ENCODE measurements at places on chromosomes 5 and 9. TPM values are rescaled to one million over a fixed set of nuclear protein-coding genes. Genes with fewer than 3 reads are reported as not detected.

DNA sequence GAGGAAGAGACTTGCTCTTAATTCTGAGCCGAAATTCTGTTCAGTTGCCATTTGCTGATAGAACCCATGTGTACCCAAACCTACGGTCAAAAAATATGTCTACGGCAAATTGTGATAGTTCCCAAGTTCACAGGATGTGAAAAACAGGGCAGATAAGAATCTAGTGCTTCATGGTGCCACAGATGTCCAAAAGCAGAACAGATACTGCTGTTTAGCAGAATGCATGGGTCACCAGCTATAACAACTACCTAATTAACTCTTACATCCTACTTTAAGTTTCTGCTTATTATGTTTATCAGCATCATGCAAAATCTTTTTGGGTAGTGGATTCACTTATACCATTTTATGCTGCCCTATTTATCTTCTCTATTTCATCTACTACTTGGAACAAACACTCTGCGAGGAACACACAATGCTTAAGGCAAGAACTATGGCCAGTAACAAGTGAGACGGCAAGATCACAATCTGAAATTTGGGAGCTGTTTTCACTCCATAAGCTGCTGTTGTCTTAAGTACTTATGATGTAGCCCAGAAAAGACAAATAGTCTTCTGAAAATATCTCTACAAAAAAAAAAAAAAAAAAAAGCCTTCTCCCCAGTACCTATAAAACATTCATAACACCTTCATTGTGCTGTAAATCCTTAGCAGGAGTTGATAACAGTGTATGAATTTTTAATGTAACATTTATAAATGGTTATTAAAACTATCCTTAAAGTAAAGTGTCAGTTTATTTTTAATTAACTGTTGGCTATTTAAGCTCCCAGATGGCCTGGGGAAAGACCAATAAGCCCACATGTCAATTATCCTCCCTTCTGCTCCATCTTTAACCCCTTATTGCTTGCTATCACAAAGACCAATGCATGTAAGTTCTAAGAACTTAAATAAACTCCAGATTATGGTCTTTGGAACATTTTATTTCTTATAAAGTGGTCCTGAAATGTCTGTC is 232.3 kb downstream of the TLR4 start:
- no peak for DNase-seq

GRCh38 chr5:38734353-38734752 is 111.5 kb upstream of the OSMR start:
- peak; percentile 61 for DNase-seq

DNA sequence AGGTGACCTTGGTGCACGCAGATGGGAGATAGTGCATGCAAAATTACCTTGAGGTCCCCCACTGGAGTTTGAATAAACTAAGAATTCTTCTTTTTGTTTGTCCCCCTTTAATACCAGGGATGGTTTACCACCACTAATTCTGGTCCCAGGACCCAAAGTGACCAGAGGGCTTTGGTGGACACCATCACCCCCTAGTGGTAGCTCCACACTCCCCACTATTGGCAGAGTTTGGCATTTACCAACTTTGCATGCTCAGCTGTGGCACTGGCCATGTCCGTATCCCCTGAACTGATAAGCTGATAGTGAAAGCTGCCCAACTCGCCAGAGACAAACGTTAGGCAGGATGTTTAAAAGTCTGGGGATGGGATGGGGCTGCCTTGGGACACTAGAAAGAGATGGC is 3.3 kb downstream of the ASTN2 start:
- peak; percentile 83 for DNase-seq

DNA sequence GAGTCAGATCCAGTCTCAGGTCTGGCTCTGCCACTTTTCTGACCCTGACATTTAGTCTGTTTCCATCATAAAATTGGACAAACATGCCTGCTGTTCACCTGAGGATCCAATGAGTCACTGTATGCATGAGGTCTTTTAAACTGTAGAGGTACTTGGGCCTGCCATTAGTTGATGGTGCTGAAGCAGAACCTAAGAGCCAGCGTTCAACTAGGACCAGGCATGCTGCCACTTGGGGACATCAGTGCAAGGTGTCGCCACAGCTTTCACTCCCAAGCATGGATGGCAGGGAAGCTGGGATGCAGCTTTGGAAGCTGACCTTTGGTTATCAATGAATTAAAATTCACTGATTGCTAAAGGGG is 37.1 kb downstream of the NEUROG1 start:
- no peak for DNase-seq

- DNase-seq: no peak
Observed at GRCh38 chr9:125768803-125769202, 21.6 kb downstream of the PBX3 start.

- DNase-seq: no peak
Observed at GRCh38 chr5:25754895-25755294, 1110.1 kb upstream of the CDH10 start.

GRCh38 chr9:83520292-83520691 is 17.9 kb downstream of the FRMD3 start:
- DNase-seq: no peak

The EIF4E1B gene
- total RNA-seq: 0.33 TPM

DNA sequence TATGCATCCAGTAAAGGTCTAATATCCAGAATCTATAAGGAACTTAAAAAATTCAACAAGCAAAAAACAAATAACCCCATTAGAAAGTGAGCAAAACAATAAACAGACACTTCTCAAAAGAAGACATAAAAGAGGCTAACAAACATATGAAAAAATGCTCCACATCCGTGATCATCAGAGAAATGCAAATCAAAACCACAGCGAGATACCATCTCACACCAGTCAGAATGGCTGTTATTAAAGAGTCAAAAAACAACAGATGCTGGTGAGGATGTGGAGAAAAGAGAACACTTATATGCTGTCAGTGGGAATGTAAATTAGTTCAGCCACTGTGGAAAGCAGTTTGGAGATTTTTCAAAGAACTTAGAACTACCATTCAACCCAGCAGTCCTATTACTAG is 86.1 kb downstream of the WWC1 start:
- DNase-seq: no peak

- peak; percentile 78 for DNase-seq
Observed at GRCh38 chr5:178247481-178248456, 15.2 kb upstream of the PHYKPL start.

DNA sequence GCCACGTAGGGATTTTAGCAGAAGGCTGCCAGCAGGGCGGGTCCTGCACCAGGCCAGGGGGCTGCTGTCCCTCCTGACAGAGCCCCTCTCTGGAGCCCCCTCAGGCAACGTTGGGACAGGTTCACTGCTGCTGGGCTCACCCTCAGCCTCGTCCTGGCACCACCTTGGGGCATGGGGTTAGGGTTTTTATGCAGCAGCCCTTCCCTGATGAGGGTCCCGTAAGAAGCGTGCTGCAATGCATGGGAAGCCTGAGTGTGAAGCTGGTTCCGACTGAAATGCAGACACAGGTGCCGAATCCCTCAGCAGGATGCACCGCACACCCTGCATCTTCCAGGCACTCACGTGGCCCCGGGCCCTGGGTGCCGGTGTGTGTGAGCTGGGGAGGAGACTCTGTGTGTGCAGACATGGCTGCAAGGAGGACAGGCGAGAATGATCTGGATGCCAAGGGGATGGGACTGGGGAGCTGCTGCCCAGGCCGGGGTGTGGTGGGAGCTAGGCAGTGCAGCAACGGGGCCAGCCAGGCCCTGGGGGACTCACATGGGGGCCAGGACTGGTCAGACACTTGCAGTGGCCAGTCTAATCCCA is 27.1 kb downstream of the ZDHHC11B start:
- DNase-seq: peak; percentile 60

GRCh38 chr9:20408513-20408912 is 213.8 kb downstream of the MLLT3 start:
- peak; percentile 13 for DNase-seq

DNA sequence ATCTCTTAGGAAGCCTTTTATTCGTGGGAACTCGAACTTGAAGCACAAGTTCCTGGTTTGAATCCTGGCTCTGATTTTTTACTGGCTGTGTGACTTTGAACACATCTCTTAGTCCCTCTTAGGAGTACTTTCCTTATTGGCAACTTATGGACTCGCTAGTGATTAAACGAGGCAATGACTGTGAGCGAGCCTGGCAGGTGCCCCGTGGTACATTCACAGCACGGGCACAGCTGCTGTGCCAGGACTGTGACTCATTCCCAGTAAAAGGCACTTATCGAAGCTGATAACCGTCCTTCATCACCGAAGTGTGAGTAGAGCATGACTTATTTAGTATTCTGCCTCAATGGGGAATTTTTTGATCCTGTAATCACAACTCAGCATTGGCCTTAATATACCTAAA is 22.7 kb downstream of the CFAP90 start:
- DNase-seq: no peak

GRCh38 chr9:134477342-134477925 is 151.2 kb downstream of the RXRA start:
- no peak for DNase-seq

The PLAA gene
- total RNA-seq: 46.5 TPM

DNA sequence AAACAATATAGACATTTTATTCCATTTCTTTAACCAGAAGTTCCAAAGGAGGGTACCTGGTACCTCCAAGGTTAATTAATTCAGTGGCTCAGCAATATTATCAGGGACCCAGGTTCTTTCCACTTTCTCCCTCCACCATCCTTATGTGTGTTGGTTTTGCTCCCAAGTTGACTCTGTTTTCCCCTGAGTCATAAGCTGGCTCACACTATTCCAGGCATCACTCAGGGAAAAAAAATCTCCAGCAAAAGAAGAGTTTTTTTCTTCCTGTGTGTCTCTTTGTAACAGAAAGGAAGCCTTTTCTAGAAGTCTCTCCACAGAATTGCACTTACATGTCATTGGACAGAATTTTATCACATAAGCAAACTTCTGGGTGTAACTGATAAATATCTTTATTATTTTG is 31.2 kb upstream of the GALNT10 start:
- DNase-seq: no peak

The MLANA gene
- not detected for total RNA-seq
